ENCODE measurements at places on chromosomes 2 and 18. TPM values are rescaled to one million over a fixed set of nuclear protein-coding genes. Genes with fewer than 3 reads are reported as not detected.

The MYO1B gene
- 46.5 TPM for total RNA-seq

The SIX3 gene
- total RNA-seq: not detected

The NOSTRIN gene
- not detected for total RNA-seq

The SPC25 gene
- total RNA-seq: 52.0 TPM

The RGPD4 gene
- total RNA-seq: not detected

The SRD5A2 gene
- total RNA-seq: not detected

The OSR1 gene
- total RNA-seq: 2.6 TPM

The DAW1 gene
- total RNA-seq: 4.3 TPM

The CTAGE1 gene
- not detected for total RNA-seq

The LYG1 gene
- total RNA-seq: not detected

The EFHD1 gene
- not detected for total RNA-seq

The CENPA gene
- 49.5 TPM for total RNA-seq

The CERKL gene
- total RNA-seq: 0.52 TPM

The GREB1L gene
- 0.72 TPM for total RNA-seq

The GATA6 gene
- 6.7 TPM for total RNA-seq

The FAM161A gene
- 0.88 TPM for total RNA-seq

All from Caki2 (cell line).